Activated CD8-positive, alpha-beta memory T cell treated with anti-CD3 and anti-CD28 coated beads, Interleukin-2, amount 50 U/mL, for 48 hours (primary cell): ENCODE measurements at places on chromosomes 2 and 18.
A peak's percentile ranks its signal among the peaks of the same experiment; 100 is the strongest.

DNA sequence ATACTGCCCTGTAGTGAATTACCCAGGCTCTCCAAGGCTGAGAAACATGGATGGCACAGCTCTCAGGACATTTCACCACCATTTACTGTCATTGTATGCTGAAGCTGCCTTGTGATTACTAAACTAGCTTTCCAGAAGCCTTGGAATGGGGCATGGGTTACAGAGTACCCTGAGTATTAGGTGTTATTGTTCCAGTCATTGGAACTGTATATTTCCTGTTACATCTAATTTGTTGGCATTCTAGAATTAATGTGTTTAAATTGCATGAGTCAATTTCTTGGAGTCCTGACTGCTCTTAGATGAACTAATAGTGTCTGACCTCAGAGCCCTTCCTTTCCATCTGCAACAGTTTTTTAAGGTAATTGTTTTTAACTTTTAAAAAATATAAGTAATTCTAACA is 9.0 kb downstream of the DGUOK start:
- DNase-seq = no peak

GRCh38 chr2:48414640-48414979 is 115.3 kb upstream of the STON1 start:
- no peak for DNase-seq

DNA sequence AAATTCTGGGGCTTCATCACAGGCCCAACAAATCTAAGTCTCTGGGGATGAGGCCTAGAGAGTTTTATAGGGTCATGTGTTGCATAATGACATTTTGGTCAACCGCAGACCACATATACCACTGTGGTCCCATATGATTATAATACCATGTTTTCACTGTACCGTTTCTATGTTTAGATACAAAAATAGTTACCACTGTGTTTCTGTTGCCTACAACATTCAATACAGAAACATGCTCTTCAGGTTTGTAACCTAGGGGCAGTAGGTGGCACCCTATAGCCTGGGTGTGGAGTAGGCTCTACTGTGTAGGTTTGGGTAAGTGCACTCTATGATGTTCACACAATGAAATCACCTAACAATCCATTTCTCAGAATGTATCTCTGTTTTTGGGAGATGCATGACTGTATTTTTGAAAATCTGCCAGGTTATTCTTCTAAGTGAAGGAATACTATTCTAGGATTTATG is 485.2 kb downstream of the PTPRM start:
- DNase-seq = no peak

DNA sequence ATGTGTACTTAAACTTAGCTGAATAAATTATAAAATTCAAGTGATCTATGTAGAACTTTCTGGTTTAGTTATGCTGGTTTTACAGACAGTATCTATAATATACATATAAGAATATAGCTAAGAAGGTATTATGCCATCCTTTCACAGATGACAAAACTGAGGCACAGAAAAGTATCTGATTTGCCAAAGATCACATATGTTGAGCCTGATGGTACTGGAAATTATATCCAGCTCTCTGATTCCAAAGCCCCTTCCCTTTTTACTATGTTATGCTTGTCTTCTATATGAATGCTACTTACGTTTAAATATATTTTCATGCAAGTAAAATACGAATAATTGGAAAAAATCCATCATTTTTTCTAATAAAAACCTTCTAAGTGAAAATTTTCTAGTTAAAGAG is 1631.3 kb downstream of the DPP10 start:
- no peak for DNase-seq

GRCh38 chr2:129152514-129152913 is 827.0 kb upstream of the RAB6C start:
- no peak for DNase-seq

DNA sequence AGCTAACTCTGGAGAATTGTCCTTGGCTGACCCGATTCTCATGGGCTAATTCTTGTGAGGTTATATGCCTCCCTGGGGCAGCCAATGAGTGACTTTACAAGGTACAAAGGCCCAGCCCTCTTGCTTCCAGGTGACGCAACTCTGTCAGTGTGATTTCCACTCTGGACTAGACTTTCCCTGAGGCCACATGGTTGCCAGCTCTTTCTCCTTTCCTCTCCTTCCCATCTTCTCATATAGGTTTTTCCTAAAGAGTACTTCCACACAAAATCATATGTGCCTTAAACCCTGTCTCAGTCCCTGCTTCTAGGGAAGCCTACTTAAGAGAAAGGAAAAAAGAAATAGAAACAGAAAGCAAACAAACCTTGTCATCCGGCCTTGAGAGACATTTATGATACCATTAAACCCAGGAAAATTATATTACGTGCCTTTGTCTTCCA is 226.2 kb upstream of the ZSWIM2 start:
- no peak for DNase-seq

DNA sequence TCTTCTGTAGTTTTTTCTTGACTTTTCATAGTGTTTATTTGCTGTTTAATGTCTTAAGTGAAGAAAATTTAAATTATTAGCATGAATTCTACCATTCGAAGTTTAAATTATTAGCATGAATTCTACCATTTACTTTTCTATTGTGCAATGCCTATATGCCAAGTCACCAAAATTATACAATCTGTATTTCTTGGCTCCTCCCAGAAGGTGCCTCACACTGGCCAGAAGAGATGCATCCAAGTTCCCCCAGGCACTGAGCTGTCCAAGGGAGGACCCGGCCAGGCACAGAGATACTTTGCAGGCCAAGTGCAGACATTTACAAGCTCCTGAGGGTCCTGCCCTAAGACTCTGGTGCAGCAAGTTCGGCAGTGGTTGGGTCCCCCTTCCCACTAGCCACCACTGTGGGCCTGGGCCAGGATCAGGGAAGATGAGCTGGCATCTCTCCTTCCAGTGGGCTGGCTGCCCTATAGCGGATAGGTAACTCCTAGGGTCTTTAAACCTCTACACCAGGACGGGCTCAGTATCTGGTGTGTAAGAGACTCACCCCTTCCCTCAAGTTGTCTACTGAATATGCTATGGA is 31.3 kb downstream of the TMEM247 start:
- DNase-seq = no peak

- no peak for DNase-seq
These were observed 60.2 kb upstream of the STON1 start for GRCh38 chr2:48469731-48470130.

DNA sequence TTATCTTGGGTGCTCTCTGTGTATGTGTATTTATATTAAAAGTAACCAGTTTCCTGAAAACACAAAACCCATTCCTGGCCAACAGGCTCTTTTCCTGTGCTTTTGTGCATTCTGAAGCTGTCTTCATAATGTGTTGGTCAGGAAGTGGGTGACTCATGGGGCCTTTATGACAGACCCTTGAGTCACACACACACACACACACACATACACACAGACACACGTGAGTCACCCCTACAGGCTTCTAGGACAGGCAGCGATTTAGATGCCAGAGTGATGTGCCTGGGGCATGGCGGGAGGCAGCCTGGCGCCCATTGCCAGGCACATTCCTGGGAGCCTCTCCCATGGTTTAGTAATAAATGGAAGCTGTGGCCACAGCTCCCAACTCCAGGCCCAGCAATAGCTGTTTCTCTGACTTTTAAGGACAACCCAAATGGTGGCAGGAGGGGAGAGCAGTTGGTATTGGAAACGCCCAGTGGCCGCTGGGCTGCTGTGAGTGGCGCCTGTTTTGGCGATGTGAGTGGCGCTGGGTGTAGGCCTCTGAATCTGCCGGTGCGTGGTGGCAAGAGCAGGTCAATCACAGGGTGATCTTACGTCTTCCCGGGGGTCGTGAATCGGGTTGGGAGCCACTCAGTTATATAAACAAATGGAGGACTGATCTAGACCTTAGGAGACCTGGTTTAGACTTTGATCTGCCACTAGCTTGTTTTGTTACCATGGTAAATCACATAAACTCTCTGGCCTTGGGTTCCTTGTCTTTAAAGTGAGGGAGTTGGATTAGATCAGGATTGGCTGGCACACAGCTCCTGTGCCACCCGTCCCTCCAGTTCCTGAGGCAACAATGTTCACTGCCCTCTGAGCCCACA is 150.7 kb upstream of the DLX2 start:
- peak; percentile 62 for DNase-seq

- DNase-seq = no peak
These were observed 43.1 kb downstream of the EDAR start for GRCh38 chr2:108945969-108946368.

- no peak for DNase-seq
These were observed 403.7 kb downstream of the CCDC85A start for GRCh38 chr2:56587456-56587855.

DNA sequence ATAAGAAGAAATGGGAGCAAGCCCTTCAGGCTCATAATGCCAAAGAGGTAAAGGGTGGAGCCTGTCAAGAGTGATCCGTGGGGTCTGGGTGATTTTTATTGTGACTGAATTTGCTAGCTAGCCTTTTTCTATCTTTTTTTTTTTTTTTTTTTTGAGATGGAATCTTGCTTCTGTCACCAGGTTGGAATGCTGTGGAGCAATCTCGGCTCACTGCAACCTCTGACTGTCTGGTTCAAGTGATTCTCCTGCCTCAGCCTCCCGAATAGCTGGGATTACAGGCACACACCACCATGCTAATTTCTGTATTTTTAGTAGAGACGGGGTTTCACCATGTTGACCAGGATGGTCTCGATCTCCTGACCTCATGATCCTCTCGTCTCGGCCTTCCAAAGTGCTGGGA is 29.1 kb downstream of the DRC1 start:
- no peak for DNase-seq

DNA sequence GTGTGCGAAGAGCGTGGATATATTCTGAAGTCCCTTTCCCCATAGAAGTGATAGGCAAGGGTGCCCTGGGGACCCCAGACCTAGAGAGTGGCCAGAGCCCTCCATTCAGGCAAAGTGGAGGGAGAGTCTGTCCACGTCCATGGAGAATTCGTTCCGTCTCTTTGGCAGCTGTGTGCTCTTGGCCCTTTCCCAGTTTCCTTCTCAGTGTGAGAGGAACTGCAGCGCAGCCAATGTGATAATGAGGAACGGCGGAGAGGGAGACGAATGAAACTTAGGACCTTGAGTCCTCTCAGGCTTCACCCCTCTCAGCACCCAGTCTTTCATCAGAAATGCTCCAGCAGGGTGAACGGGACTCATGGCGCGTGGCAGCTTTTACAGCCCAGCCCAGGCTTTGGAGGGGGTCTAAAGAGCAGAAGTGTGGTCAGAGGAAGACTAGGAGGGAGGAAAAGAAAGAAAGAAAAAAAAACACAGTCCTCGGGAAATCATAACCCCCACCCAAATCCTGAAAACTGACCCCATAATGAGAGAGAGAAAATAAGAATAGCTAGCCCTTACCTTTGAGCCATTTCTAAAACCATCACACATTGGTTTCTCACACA is 95.0 kb upstream of the RIOK3 start:
- DNase-seq = no peak

- DNase-seq = no peak
These were observed 78.4 kb downstream of the UXS1 start for GRCh38 chr2:106115665-106116064.

- no peak for DNase-seq
These were observed 628.7 kb upstream of the PIK3C3 start for GRCh38 chr18:41326311-41326710.

GRCh38 chr2:218727502-218728165 is 17.0 kb downstream of the TTLL4 start:
- no peak for DNase-seq

- no peak for DNase-seq
These were observed 45.4 kb upstream of the LRATD1 start for GRCh38 chr2:14587119-14587518.

DNA sequence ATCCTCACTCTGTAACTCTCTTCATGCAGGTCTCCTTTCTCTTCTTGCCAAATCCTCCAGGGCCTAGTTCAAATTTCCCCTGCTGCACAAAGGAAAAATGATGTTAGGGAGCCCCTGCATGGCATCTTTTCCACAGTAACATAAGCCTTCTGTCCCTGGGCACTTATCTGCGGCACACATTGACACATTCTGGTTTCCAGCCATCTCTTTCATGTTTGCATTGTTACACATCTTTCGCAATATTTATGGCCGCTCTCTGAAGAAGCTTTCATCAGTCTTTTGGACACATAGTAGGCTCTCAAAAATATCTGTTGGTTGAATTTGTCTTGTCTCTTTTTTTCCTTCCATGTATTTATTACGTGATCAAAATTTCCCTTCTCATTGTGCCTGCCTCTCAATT is 1806.1 kb upstream of the PIK3C3 start:
- no peak for DNase-seq

DNA sequence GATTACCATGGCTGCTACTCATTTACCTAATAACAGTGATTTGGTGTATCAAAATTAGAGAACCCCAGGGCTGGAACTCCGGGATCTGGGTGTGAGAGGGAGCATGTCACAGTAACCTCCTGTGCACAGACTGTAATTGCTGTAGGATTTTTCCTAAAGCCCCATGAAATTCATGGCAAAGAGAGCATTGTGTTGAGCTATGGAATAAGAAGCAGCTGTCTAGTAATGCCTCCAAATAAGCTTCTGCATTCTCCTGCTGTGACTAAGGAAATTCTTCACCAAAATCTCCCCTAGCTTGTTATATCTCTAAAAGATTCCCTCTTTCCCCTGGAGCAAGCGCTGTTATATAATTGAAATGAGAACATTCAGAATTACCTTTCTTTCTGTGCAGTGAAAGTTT is 158.1 kb upstream of the SPATS2L start:
- no peak for DNase-seq

GRCh38 chr2:85702172-85702571 is 8.0 kb downstream of the GNLY start:
- DNase-seq = no peak

DNA sequence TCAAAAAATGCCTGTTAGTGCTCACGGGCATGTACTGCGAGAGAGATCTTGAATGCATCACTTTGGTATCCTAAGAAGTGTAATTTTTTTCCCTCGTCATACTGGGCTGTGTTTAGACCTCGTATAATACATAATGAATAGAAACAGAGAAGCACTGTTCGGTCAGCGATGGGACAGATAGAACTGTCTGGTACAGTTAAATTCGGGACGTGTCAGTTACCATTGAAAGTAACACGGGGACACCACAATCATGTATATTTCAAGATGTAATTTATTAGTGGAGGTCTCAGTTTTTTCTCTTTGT is 1.8 kb downstream of the PKP4 start:
- no peak for DNase-seq

- no peak for DNase-seq
These were observed 17.2 kb downstream of the TET3 start for GRCh38 chr2:74001781-74002504.

DNA sequence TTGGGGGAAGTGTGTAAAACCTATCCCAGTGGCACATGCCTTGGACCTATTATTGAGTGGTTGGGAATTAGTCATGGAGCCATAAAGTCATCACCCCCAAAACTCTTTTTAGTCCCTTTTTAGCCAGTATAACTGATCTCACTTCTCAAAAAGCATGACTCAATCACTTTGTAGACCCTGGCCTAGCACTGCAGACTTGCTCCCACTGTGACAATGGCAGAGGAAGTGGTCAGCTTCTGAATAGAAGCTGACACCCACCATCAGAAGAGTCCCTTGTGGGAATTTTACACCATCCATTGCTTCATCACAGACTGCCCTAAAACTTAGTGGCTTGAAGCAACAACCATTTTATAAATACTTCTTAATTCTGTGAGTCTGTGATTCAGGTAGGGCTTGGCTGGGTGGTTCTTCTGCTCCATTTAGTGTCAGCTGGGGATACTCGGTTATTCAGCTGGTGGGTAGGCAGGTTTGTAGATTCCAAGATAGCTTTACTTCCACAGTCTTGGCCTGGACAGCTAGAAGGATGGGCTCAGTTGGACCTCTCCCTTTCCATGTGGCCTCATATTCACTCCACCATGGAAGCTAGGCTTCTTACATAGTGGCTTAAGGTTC is 10.8 kb upstream of the ITGA6 start:
- DNase-seq = no peak

GRCh38 chr2:80392441-80392840 is 87.9 kb upstream of the LRRTM1 start:
- DNase-seq = no peak
